ENCODE measurements at places on chromosomes 11 and 22.

DNA sequence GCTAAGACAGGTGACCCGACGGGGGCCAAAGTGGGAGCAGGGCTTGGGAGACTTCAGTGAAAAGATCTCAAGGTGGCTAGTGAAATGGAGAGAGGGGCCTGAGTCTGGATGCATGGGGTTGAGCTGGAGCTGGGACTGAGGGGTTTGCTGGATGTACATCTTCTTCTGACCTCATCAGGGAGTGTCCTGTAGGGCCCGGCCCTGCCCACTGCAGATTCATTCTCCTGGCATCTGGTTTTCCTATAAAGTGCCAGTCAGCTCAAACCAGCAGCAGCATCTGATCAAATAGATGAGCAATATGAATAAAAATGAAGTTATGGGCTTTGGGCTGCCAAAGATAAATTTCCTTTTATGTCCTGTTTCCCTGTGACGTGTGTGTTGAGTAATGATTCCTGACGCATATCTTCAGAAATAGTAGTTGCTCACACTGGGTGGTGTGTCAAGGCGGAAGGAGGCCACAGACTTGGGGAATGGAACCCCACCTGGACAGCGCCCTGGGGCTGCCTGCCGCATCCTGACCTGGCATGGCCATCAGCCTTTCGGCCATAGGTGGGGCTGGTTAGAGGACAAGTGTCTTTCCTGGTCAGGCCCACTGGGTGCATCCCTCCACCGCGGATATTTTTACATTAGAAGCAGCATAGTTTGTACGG, 135.4 kb downstream of the OSBP2 start:
- no peak for DNase-seq

GRCh38 chr11:65275906-65276305, 14.1 kb downstream of the POLA2 start:
- DNase-seq, result no peak

GRCh38 chr11:117979481-117980211, 6.5 kb upstream of the IL10RA start:
- no peak for DNase-seq

- no peak for DNase-seq
Observed at GRCh38 chr22:47781427-47782111, 1019.1 kb downstream of the TBC1D22A start.

DNA sequence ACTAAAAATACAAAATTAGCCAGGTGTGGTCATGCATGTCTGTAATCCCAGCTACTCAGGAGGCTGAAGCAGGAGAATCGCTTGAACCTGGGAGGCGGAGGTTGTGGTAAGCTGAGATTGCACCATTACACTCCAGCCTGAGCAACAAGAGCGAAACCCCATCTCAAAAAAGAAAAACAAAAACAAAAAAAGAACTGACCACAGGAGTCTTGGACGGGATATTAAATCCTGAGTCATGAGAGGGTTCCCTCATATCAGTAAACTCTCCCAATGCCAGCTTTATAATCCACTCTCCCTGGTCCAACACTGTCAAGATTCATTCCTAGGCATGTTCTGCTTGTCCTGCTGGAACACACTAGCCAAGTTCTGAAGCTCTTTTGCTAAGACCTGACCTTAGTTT, 61.5 kb upstream of the EP300 start:
- no peak for DNase-seq

- DNase-seq, result no peak
Observed at GRCh38 chr22:36233796-36234195, 5.5 kb downstream of the APOL2 start.

- no peak for DNase-seq
Observed at GRCh38 chr11:3939211-3939610, 83.7 kb downstream of the STIM1 start.

DNA sequence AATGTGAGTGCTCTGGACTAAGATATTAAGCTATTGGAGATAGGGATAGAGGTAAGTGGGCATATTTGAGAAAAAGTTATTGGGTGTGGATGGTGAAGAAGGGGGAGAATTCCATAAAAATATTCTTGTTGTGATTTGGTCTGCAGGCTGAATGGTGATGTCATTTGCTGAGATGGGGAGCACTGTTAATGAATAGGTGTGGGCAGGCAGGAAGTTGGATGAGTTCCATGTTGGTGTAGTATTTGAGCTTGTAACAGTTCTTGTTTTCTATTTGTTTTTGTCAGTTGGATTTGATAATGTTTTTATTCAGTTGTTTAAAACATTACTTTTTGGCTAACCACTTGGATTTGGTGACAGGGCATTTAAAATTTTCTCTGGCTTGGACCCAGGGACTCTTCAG, 168.8 kb downstream of the C11orf87 start:
- DNase-seq, result no peak

DNA sequence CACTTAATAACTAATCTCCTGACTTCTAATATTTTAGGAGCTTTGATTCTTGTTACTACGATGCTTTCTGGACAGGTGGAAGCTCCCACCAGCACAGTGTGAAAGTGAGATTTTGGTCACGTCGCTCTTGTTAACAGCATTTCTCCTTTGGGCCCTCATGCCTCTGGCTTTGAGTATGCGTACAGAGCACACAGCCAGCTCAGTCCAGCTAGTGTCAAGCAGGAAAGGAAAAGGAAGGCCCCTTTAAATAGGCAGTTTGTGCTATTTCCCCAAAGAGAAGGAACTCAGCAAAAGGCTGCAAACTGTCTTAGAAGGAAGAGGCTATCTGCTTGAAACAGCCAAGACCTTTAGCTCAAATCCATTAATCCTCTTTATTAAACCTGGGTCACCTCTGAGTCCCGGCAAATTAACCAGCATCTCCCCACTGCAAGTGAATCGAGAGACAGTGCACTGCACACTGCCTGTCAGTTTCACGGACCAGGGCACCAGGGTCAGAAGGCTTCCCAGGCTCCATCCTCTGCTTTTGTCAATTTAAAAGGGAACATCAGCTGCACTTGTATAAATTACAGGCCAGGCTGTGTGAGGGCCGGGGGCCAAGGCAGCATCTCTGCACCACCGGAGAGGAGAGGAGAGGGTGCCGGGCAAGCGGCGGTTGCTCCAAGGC, 34.7 kb downstream of the OPCML start:
- DNase-seq, result no peak
